ENCODE measurements at places on chromosomes 2 and 18.
A peak's percentile ranks its signal among the peaks of the same experiment; 100 is the strongest.

DNA sequence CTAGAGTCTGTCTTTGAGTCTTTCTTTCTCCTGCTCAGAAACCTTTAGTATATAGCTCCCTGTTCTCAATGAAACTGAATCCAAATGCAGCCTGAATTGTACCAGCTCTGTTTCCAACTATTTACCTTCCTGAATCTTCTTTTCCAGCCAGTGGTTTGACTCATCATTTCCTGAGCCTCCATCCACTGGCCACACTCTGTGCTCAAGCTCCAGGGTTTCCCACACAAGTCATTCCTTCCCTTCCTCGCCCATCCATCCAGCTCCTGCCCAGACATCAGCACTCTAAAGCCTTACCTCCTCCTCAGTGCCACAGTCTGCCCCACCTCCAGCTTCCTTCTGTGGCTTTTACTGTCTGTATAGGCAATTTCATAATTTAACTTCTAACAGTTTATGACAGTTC, 233.6 kb upstream of the RASGRP3 start:
- DNase-seq, result no peak

GRCh38 chr18:52175406-52175805, 164.6 kb upstream of the DCC start:
- no peak for DNase-seq

GRCh38 chr2:176574484-176575236, 305.4 kb downstream of the MTX2 start:
- DNase-seq, result no peak

DNA sequence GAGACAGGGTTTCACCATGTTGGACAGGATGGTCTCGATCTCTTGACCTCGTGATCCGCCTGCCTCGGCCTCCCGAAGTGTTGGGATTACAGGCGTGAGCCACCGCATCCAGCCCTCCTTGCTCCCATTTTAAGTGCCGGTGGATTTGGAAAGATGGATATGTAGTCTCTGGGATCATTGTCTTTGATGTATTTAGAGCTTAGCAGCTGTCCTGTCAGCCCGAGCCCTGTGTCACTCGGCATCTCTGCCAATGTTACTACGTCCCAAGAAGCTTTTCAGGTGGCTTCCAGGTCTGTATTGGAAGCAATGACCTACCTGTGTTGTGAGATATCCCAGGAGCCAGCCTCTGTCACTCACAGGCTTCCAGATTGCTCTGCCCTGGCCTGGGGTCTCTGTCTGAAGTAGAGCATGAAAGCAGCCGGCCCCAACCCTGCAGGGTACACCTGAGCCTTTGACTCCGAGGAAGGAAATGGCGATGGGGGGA, 35.3 kb downstream of the MAP4K4 start:
- no peak for DNase-seq

- DNase-seq, result peak; percentile 15
Measured at GRCh38 chr2:106269591-106270291, 75.6 kb upstream of the UXS1 start.

DNA sequence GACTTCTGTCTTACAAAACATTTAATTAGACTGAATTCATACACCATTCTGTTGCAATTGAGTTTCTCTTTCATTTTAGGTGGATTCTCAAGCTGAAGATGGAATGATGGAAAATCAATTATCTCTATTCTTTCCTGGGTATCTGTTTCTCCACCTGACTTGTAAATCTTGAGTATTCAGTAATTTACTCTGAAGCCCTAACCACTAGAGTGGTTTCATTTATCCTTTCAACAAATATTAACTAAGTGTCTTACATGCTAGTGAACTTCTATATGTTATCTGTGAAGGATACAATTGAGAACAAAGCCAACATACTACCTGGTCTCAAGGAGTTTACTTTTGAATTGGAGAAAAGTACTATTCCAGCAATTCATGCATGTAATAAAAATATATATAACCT, 94.1 kb upstream of the ZNF804A start:
- no peak for DNase-seq

- DNase-seq, result no peak
Measured at GRCh38 chr2:100785626-100786296, 34.2 kb upstream of the NPAS2 start.

- DNase-seq, result no peak
Measured at GRCh38 chr2:10345126-10345525, 42.4 kb downstream of the HPCAL1 start.

- no peak for DNase-seq
Measured at GRCh38 chr2:15941481-15941850, 1.1 kb downstream of the MYCN start.

DNA sequence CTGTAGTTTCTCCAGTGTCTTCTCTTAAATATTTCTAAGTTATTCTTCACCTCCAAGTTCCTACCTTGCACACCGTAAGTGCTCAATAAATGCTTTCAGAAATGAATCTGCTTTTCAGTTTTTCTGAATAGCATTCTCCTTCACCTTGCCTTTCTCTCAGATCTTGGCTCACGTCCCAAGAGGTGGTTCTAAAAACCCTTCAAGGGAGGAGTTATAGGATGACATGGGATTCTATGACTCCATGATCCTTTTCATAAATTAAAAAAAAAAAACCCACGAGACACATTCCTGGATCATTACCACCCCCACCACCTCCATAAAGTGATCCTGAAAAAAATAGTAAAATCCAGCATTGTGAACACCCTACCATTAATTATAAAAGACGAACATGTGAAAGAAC, 11.7 kb downstream of the KCTD1 start:
- DNase-seq, result no peak

GRCh38 chr2:18922276-18922675, 332.9 kb upstream of the NT5C1B start:
- no peak for DNase-seq

DNA sequence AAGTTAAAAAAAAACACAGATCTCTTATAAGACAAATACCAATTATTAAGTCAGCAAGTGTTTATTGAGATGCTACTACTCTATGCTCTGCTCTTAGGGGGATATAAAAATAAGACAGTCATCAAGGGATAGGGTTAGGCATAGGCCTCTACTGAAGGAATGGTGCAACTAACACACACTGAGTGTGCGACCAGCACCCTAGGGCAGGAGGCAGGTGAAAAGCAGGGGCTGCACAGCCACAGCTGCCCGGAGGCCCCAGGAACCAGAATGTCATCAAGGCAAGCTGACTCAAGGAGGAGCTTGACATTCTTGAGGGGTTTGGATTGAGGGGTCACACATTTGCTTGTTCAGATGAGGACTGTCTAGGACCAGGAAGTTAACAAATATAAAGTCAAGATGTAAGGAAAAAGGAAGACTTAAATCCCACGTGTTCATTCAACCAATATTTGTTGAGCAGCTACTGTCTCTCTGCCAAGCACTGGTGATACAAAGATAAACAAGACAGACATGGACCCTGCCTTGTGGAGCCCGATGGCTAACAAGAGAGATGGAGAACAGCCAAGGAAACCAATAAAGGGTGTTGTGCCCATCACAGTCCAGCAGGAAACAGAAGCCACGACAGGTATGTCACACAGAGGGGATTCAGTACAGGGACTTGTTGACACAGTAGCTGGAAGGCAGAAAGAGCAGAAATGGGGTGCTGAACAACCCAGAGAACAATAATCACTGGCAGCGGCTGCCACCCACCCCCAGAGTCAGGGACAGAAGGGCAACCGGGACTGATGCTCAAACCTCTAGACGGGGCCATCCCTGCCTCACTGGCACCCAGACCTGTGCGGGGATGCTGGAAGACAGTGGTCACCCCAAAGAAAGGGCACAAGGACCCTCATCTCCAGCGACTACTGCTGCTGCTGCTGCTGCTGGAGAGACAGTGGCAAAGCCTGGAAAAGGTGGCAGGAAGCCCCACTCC, 45.8 kb upstream of the MAL start:
- DNase-seq, result no peak

DNA sequence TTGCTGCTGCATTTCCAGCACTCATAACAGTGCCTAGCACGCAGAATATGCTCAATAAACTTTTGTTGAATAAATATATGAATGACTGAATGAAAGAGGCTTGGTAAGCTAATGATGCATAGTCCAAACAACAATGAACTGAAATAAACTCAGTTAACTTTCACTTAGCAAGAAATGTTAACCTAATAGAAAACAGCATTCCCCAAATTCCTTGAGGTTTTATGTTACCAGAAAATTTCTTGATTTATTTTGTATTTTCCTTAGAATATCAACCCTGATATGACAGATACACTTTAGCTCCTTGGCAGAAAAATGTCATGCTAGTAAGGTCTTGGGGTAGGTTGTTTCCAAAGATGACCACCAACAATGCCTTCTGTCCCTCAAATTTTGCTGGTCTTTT, 217.4 kb downstream of the KCNE4 start:
- DNase-seq, result no peak

DNA sequence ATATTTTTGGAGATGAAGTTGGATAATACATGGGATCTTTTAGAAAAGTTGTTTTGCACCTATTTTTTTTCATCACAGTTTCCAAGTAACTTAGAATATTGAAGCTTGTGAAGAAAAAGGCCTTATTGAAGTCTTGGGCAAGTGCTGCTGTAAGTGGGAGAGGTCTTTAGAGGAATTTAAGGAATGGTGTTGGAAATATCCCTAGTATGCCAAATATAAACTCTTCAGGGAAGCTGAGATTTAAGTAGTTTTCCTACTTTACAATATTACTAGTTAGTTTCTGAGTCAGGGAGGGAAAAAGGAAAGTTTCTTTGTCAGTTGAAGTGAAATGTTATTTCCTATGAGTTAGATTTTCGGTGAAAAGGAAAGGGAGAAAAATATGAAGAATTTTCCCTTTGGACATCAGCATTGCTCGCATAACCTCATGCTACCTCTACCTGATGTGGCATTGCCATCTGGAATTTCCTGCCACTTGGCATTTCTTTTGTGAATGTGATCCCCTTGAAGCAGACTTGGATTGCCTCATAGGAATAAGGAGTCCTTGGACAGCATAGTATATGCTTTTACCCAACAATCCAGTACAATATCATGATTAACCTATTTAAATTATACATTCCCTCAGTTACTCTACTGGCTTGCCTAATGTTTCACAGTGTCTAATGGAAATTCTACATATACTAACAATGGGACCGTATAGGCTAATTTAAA, 12.1 kb downstream of the PLEKHH2 start:
- no peak for DNase-seq

DNA sequence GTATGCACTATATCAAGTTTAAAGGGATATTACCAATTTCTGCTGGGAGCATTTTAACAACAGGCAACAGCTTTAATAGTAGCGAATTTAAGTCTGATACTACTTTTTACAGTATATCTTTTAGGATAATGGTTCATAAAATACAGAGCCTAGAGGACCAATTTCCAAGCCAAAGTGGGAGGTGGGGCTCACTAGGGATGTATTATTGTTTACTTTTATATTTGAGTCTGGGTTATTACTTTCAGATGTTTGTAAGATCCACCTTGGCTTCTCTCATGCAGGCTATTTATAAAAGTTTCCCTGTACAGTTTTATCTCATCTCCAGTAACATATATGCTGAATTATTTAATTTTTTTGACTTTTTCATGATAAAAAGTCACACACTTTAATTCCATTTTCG, 242.0 kb downstream of the CMPK2 start:
- no peak for DNase-seq

- DNase-seq, result no peak
Measured at GRCh38 chr18:42548493-42548892, 567.0 kb downstream of the RIT2 start.

DNA sequence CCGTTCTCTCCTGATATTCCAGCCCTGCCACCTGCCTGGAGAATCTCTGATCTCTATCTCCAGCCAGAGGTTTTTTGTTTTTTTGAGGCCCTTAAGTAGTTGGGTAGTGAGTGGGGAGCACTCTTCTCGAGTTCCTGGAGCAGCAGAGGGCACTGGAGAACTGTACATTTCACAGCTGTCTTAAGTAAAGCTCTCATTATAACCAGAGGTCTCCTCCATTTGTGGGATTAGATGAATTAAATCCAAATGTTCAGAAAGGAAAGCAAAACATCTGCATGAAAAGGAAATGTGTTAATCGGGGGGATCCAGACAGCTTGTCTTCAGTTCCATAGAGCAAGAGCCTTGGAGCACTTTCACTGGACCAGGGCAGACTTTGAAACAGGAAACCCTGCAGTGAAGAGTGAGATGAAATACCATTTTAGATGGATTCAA, 32.8 kb downstream of the AOX1 start:
- DNase-seq, result no peak

DNA sequence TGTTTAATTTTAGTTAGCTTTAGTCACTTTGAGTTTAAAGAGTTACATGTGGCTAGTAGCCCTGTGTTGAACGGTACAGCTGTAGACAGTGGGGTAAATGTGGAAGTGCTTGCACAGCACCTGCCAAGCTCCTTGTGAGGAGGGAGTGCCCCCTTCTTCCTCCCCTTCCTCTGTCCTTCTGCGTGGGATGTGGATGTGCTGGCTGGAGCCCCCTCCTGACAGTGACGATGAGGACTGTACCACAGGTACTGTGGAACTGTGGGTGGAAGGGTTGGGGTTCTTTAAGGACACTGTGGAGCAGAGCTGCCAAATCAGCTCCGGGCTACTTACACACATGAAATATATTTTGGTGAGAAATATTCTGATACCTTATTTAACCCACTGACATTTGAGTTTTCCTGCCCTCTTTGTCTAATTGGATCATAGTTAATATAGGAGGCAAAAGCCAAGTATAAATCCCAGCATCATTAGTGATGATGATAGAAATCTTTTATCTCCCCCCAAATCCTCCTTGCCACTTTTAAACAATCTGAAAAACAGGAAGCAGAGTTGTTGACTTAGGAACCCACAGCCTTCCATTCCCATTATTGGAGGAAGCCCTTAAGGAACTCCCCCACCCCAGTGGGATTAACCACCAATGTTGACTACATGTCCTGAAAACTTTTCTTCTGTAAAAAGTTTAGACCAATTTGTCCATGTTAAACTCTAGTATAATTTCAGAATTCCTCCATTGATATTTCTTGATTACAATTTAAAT, 181.3 kb downstream of the PTPRM start:
- DNase-seq, result no peak

GRCh38 chr2:238694136-238694755, 153.6 kb upstream of the TWIST2 start:
- no peak for DNase-seq

- no peak for DNase-seq
Measured at GRCh38 chr2:75592030-75592429, 31.3 kb upstream of the EVA1A start.

- no peak for DNase-seq
Measured at GRCh38 chr2:44360749-44361329, 455 bp downstream of the PREPL start.

- DNase-seq, result no peak
Measured at GRCh38 chr2:3730646-3731045, 27.3 kb downstream of the DCDC2C start.

DNA sequence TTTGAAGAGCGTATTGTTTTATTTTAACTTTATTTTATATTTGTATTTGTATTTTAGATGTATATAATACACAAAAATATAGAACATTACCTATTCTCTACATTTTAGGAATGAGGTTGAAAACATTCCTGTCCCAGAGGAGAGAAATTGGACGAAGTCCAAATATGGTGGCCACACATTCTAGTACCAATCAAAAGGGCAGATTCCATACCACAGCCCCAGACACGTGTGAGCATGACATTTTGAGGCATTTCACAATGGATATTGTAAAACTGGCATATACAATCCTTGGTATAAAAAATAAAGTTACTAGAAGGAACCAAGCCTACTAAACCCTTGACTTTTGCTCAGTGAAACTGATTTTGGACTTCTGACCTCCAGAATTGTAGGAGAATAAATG, 50.6 kb downstream of the C2orf76 start:
- no peak for DNase-seq

- no peak for DNase-seq
Measured at GRCh38 chr2:30681022-30681421, 126.2 kb downstream of the CAPN13 start.

GRCh38 chr2:199929262-199929661, 18.2 kb downstream of the C2orf69 start:
- DNase-seq, result no peak
